ENCODE measurements at places on chromosomes 1 and 21.
A peak's percentile ranks its signal among the peaks of the same experiment; 100 is the strongest.

GRCh38 chr1:67434491-67434890, 4.3 kb upstream of the SERBP1 start:
- DNase-seq, result no peak

DNA sequence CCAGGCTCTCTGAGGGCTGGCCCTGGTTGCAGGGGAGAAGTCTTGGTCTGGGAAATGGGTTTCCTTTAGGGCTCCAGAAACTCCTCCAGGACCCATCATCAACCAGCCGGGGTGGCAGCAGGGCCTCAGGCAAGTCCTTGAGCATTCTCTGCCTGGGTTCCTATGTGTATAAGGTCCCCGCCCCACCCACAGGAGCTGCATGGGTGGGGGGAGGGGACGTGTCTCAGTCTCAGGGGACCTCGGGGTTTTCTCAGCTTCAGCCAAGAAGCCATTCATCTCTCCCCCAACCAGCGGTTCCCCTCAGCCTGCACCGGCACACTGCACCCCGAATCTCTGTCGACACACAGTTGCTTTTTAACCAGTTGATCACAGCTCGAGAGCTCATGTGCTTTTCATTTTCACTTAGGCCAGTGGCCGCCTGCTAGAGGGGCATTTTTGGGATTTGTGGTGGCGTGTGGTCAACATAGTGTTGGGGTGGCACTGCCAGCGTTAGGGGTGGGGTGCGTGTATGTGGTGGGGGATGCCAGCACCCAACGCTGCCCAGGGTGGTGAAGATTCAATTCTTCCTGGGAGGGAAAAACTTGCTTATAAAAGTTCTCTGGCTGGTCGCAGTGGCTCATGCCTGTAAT, 6.5 kb downstream of the RUNX3 start:
- DNase-seq, result no peak

GRCh38 chr1:10253755-10254154, 43.4 kb downstream of the KIF1B start:
- DNase-seq, result no peak

GRCh38 chr1:58905628-58906221, 121.9 kb upstream of the JUN start:
- DNase-seq, result no peak

GRCh38 chr1:3219005-3219790, 150.2 kb downstream of the PRDM16 start:
- no peak for DNase-seq

DNA sequence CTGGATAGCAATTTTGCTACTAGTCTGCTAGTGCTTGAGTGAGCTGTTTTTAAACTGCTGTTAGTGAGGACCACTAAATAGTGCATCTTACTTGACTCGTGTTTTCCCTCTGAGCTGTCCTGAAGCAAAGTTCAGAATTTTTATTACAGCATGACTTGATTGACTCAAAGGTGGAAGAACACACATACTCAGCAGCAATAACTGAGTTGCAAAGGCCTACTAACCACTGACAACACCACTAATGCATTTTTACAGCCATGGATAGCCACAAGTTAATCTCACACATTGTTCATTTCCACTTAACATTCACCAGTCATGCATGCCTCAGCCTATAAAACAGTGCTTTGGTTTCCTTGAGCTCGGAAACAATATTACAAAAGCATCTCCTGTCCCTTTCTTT, 148.7 kb downstream of the RUNX1 start:
- DNase-seq, result no peak

DNA sequence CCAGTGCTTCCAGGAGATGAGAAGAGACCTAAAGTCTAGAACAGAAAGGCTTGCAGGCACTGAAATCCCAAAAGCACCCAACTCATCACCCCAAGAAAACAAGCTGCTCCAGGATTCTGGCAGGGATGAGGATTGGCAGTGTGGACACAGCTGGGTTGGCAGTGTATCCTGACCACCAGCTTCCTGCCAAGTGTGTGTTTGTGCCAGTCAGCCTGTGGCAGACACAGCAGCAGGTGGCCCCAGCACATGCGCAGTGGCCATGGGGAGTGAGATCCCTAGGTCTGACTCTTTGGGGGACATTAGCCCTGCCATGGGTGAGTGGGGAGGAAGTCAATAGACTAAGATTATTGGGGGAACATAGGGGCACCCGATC, 8.7 kb upstream of the SNAPIN start:
- no peak for DNase-seq

- DNase-seq, result no peak
Measured at GRCh38 chr1:23357138-23357908, 12.3 kb downstream of the ZNF436 start.

DNA sequence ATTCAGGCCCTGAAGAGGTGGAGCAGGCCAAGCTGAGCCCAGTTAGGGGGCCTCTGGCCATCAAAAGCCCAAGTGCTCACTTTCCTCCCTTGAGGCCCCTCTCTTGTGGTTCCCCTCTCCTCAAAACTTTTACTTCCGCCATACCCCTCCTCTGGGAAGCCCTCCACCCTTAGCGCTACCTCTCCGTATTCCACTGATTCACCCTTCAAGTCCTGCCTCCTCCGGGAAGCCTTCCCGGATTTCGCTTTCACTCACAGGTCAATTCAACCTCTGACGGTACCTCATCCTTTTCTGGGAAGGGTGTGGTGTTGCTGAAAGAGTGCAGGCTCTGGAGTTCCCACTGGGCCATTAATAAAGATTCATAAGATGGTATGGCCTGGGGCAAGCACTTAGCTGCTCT, 19.1 kb downstream of the SPOCD1 start:
- DNase-seq, result no peak

- no peak for DNase-seq
Measured at GRCh38 chr1:154598871-154599635, 8.9 kb downstream of the ADAR start.

DNA sequence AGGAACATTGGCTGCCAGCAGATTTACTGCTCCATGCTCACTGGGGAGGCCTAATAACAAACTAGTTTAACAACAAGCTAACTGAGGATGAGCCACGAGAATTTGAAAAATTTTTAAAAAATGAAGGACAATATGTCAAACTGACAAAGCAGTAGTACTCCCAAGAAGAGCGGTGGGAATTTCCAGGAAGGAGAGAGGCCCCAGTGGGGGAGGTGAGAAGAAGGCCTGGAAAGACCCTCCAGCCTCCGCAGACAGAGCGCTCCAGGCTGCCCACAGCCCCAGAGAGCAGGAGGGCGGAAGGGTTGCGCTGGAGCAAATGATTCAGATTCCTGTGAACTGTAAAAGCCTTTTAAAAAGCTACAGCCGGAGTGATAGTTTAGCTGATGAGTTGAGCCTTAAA, 78.5 kb downstream of the SIPA1L2 start:
- DNase-seq, result no peak

GRCh38 chr1:14913482-14914177, 239.9 kb upstream of the TMEM51 start:
- DNase-seq, result no peak

DNA sequence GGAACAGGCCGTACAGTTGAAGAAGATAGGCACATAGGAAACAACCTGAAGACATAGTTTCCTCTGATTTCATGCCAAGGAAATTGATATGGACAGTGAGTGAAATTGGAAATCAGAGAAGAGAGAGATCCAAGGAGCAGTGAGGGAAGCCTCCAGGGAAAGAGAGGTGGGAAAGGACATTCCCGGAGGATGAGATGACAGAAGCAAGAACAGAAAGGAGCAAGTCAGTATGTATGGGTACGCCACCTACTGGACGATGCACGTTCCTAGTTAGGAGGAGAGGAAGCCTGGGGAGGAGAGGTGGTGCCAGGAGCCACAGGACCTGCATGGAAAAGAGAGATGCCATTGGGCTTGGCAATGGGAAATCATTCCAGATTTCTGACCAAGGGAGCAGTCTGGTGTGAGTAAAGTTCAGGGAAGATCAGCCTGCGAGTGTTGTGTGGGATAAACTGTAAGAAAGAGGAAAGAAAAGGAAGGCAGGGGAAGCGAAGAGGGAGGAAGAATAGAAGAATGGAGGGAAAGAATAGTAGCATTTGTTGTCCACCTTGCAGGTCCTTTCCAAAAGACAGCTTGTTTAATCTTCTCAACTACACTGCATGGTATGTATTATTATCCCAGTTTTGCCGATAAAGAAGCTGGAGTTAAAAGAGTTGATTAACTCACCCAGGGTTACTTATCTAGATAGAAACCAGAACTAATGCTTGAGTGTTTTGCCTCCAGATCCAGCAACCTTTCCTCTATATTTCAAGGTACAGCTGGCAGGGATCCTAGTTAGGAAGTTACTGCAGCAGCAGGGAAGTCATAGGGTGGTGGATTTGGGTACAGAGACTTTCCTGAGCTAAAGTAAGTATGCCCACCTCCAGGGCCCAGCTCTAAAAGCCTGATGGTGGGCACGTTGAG, 27.4 kb downstream of the C1orf116 start:
- DNase-seq, result no peak

- DNase-seq, result no peak
Measured at GRCh38 chr21:41289431-41289830, 27.2 kb upstream of the FAM3B start.

DNA sequence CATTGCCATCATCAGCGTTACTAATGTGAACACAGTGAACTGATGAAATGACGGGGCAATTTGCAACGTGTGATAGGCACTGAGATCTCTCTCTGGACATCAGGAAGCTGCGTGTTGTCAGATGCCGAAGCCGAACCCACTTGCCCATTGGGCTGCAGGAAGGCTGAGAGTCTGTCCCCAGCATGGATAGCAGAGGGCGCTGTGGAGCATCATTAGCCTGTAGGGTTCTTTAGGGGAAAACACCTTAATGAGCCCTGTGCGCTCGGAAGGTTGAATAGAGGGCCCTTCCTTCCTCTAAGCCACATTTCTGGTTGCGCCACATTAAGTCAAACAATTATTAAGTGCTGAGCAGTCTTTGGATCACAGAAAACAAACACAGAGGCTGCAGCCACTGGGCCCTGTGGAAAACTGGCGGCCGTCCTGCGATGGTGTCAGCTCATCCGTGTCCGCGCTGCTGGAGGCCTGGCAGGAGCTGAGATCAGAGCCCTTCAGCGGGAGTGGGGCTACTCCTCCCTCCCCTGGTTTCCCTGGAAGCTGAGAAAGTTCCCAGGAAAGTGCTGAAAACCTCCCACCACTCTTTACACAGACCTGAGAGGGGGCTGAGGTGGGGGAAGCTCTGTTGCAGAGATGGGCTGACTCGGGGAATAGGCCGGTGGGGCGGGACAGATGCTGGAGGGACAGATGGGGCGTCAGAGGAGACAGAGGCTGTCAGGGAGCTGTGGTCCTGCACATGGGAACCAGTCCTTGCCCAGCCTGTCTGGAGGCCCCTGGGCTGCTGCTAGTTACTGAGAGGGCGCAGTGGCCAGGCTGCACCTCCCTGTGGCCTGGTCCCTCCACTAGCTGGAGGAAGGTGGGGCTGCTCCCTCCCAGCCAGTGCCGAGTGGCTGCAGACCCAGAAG, 12.7 kb downstream of the TFF2 start:
- DNase-seq, result peak; percentile 70

DNA sequence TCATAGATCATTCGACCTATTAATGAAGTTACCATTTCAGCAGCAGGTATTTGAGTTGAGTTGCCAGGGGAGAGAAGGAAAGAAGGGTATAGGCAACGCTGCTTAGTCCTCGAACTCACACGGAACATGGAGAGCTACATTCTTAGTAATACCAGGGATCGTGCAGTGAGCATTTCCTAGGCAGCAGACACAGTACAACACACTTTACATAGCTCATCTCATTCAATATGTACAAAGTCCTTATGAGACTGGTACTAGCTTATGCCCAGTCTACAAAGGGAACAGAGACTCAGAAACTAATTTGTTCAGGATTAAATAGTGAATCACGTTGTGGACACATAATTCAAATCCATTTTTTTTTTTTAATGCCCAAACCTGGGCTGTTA, 25.6 kb downstream of the IRF2BP2 start:
- DNase-seq, result no peak

- DNase-seq, result no peak
Measured at GRCh38 chr1:21034725-21035628, 141.7 kb downstream of the EIF4G3 start.

DNA sequence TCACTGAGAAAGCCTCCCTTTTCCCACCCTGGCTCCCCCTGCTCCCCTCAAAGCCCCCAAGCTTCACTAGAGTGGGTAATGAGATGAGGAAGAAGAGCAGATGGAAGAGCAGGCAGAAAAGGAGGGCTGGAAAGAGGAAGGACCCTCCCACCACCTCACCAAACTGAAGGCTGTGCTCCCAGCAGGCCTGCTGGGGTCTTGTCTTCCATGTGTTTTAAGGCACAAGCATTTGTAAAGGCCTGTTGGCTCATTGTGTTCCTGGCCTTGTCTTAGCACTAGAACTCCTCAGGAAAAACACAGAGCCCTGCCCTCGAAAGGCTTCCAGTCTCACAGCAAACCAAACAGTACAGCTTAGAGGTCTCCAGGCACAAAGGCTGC, 51.5 kb downstream of the TOMM20 start:
- DNase-seq, result no peak
